ENCODE measurements at places on chromosomes 2 and 18. TPM values are rescaled to one million over a fixed set of nuclear protein-coding genes. Genes with fewer than 3 reads are reported as not detected.

- H3K4me1 ChIP-seq = peaks cover 50% of the 10 kb centered on the region
- peak; percentile 39 for DNase-seq
- peak overlapping the region; percentile 35 for H3K27ac ChIP-seq
- no peaks in the 10 kb centered on the region for H3K27me3 ChIP-seq
These were observed 388 bp downstream of the DTNA start for GRCh38 chr18:34710458-34710914.

DNA sequence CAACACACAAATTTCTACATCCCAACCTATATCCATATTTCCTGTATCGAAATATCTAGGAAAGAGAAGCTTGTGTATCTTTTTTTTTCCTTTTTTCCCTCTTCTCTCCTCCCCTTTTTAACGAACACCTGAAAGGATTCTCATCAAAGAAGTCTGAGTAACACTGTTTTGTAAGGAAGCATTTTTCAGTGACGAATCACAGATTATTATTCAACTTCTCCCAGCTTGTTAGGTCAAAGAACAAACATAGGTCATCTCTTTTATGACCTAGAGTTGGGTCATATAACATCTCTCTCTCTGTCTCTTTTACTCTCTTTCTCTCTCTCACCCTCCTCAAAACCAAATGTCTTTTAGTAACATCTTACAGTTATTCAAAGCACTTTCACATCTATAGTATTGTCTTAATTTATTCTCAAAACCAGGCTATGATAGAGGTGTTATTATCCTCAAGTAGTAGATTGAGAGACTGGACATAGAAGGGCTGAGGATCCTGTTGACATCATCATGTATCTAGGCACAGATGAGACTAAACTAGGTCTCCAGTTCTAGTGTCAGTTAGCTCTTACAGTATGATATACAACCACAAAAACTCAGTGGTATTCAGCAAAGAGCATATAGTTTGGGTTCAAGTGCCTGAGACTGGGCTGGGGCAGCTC is 80.1 kb upstream of the SPOPL start:
- H3K4me3 ChIP-seq = no peak overlapping the region
- H3K27ac ChIP-seq = no peak overlapping the region
- H3K27me3 ChIP-seq = no peaks in the 10 kb centered on the region
- H3K4me1 ChIP-seq = no peaks in the 10 kb centered on the region

Gene PROKR1
- 15.7 TPM for total RNA-seq

DNA sequence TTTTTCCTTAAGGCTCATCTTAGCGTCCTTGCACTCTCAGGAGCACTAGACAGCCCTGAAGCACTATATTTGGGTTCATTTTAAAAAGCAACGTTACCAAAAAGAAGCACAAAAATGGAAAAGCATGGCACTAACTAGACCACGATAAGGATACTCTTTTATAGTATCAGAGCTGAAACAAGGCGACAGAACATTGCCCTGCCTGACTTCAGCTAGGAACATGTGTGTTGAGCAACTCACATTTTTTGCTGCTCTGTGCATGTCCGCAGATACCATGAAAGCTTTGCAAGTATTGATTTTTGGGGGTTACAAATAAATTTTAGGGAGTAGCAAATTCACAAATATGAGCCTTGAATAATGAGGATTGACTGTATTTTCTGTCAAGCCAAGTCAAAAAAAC is 332.0 kb downstream of the PTPRM start:
- no peaks in the 10 kb centered on the region for H3K4me1 ChIP-seq
- H3K4me3 ChIP-seq = no peak overlapping the region
- no peaks in the 10 kb centered on the region for H3K36me3 ChIP-seq
- DNase-seq = no peak

Gene TRIM43
- total RNA-seq = not detected

DNA sequence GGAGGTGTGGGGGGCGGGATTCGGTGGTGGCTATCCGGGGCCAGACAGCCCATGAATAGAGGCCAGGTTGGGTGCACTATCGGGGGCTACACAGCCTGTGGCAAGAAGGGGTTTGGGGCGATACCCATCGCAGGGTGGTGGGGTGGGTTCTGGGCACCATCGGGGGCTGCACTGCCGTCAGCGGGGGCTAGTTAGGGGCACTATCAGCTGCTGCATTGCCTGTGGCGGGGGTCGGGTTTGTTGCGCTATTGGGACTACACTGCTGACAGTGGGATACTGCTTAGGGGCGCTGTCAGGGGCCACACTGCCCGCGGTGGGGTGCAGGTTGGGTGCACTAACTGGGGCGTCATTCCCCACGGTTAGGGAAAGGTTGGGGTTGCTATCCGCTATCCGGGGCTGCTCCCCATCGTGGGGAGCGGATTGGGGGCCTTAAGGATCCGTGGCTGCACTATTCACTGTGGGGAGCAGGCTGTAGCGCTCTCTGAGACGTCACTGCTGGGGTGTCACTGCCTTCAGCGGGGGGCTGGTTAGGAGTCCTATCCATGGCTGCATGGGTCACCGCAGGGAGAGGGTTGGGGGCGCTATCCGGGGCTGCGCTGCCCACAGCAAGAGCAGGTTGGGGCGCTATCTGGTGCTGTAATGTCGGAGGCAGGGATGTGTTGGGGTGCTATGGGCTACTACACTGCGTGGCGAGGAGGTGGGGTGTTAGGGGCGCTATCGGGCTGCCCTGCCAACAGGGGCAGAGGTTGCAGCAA is 76.5 kb upstream of the SLC35G4 start:
- no peaks in the 10 kb centered on the region for H3K4me1 ChIP-seq
- no peak overlapping the region for H3K27ac ChIP-seq
- peaks cover 13% of the 10 kb centered on the region for H3K27me3 ChIP-seq
- no peaks in the 10 kb centered on the region for H3K36me3 ChIP-seq
- H3K4me3 ChIP-seq = no peak overlapping the region
- DNase-seq = no peak

Gene SH2D6
- total RNA-seq = 1.1 TPM

DNA sequence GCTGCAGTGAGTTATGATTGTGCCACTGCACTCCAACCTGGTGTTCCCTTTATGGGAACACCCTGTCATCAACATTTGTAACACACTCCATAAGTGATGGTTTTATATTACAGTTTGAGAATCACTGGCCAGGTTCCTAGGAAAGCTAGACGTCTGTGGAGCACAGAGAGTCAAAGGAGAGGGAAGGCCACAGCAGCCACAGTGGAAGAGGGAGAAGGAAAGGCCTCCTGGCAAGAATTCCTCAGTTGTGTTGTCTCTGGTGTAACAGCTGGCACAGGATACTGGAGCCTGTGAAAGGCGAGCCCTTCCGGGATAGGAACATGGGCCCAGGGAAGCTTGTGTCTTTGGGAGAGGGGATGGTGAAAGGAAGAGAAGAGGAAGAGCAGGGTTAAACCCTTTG is 360.5 kb upstream of the PIK3C3 start:
- no peak for DNase-seq
- no peaks in the 10 kb centered on the region for H3K36me3 ChIP-seq
- no peaks in the 10 kb centered on the region for H3K4me1 ChIP-seq
- H3K4me3 ChIP-seq = no peak overlapping the region
- H3K27ac ChIP-seq = no peak overlapping the region

GRCh38 chr18:703213-703967 is 9.0 kb downstream of the ENOSF1 start:
- H3K4me3 ChIP-seq = no peak overlapping the region
- no peaks in the 10 kb centered on the region for H3K27me3 ChIP-seq
- no peak overlapping the region for H3K27ac ChIP-seq
- no peaks in the 10 kb centered on the region for H3K4me1 ChIP-seq
- H3K36me3 ChIP-seq = peaks cover 3% of the 10 kb centered on the region
- no peak for DNase-seq

GRCh38 chr2:27214941-27215340 is 2.2 kb upstream of the CAD start:
- no peaks in the 10 kb centered on the region for H3K27me3 ChIP-seq
- peaks cover 48% of the 10 kb centered on the region for H3K4me1 ChIP-seq
- H3K27ac ChIP-seq = peak overlapping the region; percentile 98
- no peak overlapping the region for H3K4me3 ChIP-seq
- peaks cover 16% of the 10 kb centered on the region for H3K36me3 ChIP-seq
- DNase-seq = peak; percentile 79

DNA sequence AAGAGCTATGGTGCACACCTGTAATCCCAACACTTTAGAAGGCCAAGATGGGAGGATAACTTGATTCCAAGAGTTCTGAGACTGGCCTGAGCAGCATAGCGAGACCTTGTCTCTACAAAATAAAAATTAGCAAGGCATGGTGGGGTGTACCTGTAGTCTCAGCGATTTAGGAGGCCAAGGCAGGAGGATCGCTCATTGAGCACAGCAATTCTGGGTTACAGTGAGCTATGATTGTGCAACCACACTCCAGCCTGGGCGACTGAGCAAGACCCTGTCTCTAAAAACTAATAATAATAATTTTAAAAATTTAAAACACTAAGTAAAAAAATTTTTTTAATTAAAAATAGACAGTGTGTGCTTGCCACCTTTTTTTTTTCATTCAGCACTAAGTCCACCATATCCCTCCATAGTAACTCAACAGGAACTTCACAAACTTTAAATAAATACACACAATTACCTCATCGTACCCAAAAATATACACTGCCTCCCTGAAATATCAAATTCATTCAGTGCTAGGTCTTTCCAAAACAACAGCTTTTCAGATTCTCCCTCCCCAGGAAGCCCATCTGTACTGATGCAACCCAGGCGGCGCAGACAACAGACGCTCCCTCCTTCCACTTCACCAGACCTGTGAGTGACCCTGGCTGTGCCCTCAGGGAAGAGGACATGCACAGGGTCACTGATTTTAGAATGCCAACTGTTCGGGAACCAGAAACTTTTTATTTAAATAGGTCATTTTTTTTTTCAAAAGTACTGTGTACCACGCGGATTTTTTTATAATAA is 29.6 kb downstream of the FAM168B start:
- no peak for DNase-seq
- no peaks in the 10 kb centered on the region for H3K27me3 ChIP-seq
- no peaks in the 10 kb centered on the region for H3K4me1 ChIP-seq
- peaks cover 28% of the 10 kb centered on the region for H3K36me3 ChIP-seq
- no peak overlapping the region for H3K27ac ChIP-seq
- no peak overlapping the region for H3K4me3 ChIP-seq

- no peak overlapping the region for H3K27ac ChIP-seq
- peaks cover 58% of the 10 kb centered on the region for H3K27me3 ChIP-seq
- no peaks in the 10 kb centered on the region for H3K4me1 ChIP-seq
- no peaks in the 10 kb centered on the region for H3K36me3 ChIP-seq
- DNase-seq = no peak
- no peak overlapping the region for H3K4me3 ChIP-seq
These were observed 88.8 kb downstream of the VWA3B start for GRCh38 chr2:98175811-98176210.

Gene TDRD15
- not detected for total RNA-seq

DNA sequence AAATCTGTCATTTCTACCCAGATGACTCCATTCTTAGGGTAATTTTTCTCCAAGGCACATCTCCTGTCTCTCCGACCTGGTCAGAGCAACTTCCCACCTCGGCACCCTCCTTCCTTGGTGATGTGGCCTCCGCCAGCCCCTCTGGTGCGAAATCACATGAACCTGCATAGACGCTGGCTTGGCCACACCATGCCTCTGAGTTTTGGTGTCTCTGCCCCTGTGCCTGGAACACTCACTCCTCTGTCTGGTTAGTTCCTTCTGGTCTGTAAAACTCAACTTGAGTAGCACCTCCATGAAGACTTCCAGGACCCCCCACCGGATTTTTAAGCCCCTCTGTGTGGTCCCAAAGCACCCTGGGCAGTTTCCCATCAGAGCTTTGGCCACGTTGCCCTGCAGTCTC is 83.2 kb upstream of the OTOS start:
- H3K4me3 ChIP-seq = no peak overlapping the region
- no peak for DNase-seq
- no peaks in the 10 kb centered on the region for H3K4me1 ChIP-seq
- H3K27me3 ChIP-seq = peaks cover 25% of the 10 kb centered on the region
- H3K27ac ChIP-seq = no peak overlapping the region
- H3K36me3 ChIP-seq = no peaks in the 10 kb centered on the region

GRCh38 chr2:69554568-69554967 is 89.0 kb downstream of the AAK1 start:
- H3K4me3 ChIP-seq = no peak overlapping the region
- no peaks in the 10 kb centered on the region for H3K27me3 ChIP-seq
- H3K27ac ChIP-seq = no peak overlapping the region
- H3K4me1 ChIP-seq = no peaks in the 10 kb centered on the region
- H3K36me3 ChIP-seq = no peaks in the 10 kb centered on the region

DNA sequence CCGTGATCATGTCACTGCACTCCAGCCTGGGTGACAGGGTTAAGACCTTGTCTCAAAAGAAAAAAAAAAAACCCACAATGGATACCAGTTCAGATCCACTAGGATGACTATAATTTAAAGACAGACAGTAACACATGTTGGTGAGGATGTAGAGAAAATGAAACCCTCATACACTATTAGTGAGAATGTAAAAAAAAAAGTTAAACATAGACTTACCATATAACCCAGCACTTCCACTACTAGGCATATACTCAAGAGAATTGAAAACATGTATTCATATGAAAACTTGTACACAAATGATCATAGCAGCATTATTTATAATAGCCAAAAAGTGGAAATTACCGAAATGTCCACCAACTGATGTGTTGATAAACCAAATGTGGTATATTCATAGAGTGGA is 48.7 kb downstream of the KIF3C start:
- no peak for DNase-seq
- no peak overlapping the region for H3K4me3 ChIP-seq

GRCh38 chr2:64354857-64355680 is 98.9 kb upstream of the LGALSL start:
- H3K4me3 ChIP-seq = no peak overlapping the region
- H3K27me3 ChIP-seq = peaks cover 7% of the 10 kb centered on the region
- H3K36me3 ChIP-seq = no peaks in the 10 kb centered on the region
- no peak overlapping the region for H3K27ac ChIP-seq
- no peaks in the 10 kb centered on the region for H3K4me1 ChIP-seq

- no peak overlapping the region for H3K27ac ChIP-seq
- no peak overlapping the region for H3K4me3 ChIP-seq
- peak; percentile 11 for DNase-seq
- H3K27me3 ChIP-seq = peaks cover 61% of the 10 kb centered on the region
- H3K36me3 ChIP-seq = no peaks in the 10 kb centered on the region
These were observed 131.4 kb upstream of the CCDC68 start for GRCh38 chr18:55090564-55091188.

DNA sequence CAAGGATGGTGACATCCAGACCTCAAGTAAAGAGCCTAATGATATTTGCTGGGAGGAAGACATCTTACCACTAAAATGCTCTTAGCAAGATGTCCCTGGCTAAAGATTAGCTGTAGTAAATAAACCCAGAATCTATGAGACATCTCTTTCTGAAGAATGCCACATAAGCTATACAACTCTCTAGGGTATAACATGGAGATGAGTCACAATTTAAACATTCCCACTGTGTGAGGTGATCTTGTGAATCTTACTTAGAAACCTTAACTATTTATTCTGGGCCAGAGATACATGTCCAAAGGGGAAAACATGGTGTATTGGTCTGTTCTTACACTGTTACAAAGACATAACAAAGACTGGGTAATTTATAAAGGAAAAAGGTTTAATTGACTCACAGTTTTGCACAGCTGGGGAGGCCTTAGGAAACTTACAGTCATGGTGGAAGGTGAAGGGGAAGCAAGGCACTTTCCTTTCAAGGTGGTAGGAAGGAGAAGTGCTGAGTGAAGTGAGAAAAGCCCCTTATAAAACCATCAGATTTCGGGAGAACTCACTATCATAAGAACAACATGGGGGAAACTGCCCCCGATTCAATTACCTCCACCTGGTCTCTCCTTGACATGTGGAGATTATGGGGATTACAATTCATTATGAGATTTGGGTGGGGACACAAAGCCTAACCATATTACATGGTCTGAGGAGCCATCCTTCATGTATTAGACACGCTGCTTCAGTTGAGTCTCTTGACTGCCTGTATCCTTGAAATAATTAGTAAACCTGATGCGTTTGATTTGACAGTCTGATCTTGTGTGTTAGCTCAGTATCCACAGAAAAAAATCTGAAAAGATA is 17.1 kb downstream of the KRCC1 start:
- H3K4me3 ChIP-seq = no peak overlapping the region
- no peaks in the 10 kb centered on the region for H3K27me3 ChIP-seq
- peak; percentile 68 for DNase-seq
- no peaks in the 10 kb centered on the region for H3K36me3 ChIP-seq
- H3K4me1 ChIP-seq = no peaks in the 10 kb centered on the region

Gene NDUFAF7
- total RNA-seq = 25.0 TPM

Data from A673 (cell line).